ENCODE measurements at places on chromosomes 2 and 18.

DNA sequence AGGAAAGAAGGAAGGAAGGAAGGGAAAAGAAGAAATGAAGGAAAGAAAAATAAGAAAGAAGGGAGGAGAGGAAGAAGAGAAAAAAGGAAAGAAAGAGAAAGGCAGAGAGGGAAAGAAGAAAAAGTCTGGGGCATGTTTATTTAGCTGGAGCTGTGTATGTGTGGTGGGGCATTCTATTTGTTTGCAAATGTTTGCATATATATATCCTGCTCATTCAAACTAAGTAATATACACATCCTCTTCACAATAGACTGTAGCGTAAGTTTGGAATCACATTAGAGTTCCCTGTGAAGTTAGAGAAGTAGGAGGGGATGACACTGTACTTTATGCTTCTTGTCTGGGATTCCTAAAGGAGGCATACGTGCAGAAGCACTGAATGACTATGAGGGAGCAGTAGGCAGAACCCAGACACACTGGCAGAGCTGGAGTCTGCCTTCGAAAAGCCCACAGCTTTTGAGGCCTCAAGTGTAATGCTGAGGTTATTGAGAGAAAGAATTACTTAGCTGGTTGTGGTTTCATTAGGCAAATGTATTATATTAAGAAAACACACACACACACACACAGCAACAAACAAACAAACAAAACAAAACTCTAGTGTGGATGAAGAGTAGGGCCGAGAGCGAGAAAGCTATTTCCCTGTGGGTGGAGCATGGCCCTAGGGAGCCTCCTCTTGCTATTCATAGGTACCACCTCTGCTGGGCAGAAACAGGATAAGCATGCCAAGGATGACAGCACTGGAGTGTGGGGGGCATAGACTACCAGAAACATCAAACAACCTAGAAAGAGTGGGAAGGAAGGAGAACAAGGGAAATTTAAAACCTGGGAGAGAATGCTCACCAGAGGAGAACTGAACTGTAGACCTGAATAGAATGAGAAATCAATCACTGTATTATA lies 905.1 kb upstream of the NXPH2 start:
- no peak for DNase-seq

- no peak for DNase-seq
These were observed 36.5 kb downstream of the HS1BP3 start for GRCh38 chr2:20614201-20615067.

DNA sequence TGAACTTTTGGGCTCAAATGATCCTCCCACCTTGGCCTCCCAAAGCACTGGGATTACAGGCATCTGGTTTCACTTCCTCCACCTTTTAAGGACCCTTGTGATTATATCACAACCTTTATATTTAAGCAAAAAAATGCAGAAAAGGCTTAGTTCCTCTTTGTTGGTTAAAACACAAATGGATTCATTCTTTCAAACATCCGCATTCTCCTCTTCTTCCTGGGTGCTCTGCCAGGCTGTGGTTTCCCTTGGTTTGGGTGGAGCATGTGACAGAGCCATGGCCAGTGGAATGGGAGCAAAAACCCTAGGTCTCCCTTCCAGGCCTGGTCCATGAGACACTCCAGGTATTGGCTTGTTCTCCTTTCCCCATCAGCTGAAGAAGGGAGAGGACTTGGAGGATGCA lies 9.9 kb upstream of the SLC66A3 start:
- DNase-seq, result no peak

GRCh38 chr2:239830121-239831000 lies 194.8 kb downstream of the NDUFA10 start:
- no peak for DNase-seq

- no peak for DNase-seq
These were observed 6.3 kb upstream of the TRAF3IP1 start for GRCh38 chr2:238313991-238314350.

- DNase-seq, result peak; percentile 61
These were observed 552.3 kb downstream of the KCNJ3 start for GRCh38 chr2:155250800-155251199.

DNA sequence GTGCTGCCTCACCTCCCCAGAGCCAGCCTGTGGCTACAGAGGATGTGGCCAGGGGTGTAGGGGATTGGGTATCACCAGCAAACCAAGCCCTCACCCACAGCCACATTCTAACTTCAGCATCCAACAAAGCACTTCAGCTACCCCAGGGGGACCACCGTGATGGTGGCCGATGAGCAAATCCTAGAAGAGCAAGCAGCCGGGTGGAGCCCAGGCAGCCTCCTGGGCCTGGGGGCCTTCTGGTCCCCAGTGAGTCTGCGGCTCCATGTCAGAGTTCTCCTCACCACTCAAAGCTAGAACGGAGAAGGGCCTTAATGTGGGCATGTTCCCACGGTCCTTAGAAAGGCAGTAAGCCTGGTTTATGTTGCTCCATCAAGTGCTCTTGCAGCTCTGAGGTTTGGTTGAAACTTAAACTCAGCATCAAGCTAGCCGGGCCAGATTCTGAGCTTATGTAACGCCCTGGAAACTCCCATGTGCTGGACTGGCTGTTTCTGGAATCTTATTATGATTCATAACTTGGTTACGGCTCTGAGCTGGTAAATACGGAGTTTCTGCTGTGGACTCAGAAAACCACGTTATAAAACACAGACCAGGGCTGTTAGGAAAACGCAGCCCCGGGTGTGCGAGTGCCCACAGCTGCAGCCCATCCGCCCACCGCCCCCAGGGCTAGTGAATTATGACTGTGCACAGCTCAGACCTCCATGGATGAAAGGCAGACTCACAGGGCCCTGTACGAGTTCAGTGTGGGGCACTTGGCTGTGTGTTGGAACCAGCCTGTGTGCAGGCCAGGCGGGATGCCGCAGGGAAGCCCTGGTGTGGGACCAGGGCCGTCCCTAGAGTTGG lies 99.8 kb downstream of the SEPTIN10 start:
- DNase-seq, result no peak

DNA sequence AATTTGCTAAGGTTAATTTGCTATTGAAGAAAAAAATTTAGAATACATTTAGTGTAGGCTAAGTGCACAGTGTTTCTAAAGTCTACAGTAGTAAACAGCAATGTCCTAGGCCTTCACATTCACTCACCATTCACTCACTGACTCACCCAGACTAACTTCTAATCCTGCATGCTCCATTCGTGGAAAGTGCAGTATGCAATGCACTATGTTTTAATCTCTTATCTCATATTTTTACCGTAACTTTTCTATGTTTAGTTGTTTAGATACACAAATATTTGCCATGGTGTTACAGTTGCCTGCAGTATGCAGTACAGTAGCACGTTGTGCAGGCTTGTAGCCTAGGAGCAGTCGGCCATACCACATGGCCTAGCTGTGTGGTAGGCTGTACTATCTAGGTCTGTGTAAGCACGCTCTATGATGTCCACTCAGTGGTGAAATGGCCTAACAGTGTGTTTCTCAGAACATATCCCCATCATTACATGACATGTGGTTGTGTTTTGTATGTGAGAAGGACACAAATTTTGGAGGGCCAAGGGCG lies 18.1 kb upstream of the RFX8 start:
- DNase-seq, result no peak

DNA sequence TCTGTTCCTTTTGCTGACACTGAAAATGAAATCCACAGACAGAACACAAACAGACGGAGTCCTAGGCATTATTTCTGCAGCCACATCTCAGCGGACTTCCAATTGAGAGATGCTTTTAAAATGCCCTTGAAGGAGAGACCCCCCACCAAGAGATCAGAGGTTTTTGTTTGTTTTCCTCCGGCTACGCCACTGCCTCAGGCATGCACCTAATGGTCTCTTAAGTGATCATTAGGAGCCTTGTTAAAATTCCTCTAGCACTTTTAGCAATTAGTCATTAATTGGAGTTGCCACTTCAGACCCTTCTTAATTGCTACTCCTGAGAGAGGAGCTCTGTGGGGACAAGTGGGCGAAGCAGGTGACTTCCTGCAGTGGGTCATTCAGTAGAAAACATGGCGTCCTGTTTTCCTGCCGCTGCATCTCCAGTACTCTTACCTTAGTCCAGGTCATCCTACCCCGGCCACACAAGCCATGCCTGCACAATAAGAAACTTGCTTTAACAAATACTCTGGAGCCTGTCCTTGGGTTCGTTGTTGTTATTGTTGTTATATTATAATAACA lies 257.7 kb upstream of the CHAC2 start:
- DNase-seq, result no peak

- no peak for DNase-seq
These were observed 98.1 kb upstream of the CERS6 start for GRCh38 chr2:168357797-168358472.

DNA sequence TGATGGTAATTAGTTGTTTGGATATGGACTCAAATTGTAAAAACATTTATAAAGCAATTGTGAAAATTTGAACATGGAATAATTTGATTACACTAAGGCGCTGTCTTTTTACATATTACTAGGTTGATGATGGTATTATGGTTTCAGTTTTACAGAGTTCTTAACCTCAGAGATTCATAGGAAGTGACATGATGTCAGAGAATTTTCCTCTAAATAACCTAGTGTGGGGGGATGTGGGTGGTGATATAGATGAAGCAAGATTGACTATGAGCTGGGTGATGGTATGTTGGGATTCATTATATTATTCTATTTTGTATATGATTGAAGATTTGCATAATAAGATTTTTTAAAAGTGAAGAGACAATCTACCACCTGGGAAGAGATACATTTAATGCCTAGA lies 45.9 kb upstream of the ATP5MC3 start:
- no peak for DNase-seq

GRCh38 chr2:43131051-43131889 lies 95.1 kb downstream of the ZFP36L2 start:
- DNase-seq, result peak; percentile 63

DNA sequence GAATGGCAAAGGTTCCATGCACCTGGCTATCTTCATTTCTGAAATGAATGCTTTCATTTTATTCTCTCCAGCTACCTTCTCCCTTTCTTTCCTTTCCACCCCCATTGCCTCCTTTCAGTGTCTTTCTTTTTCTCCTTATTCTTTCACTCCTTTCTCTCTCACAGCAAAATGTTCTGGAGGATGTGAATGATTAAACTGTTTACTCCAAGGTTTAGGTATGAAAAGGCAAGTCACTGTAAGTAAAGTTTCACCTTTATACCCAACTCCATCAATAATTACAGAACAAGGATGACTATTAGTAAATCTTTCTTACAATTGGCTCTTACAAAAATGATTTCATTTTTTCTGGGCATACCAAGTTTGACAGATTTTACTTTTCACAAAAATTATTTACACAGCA lies 4.3 kb downstream of the PAX8 start:
- no peak for DNase-seq

GRCh38 chr2:134173338-134174016 lies 80.4 kb upstream of the MGAT5 start:
- no peak for DNase-seq

DNA sequence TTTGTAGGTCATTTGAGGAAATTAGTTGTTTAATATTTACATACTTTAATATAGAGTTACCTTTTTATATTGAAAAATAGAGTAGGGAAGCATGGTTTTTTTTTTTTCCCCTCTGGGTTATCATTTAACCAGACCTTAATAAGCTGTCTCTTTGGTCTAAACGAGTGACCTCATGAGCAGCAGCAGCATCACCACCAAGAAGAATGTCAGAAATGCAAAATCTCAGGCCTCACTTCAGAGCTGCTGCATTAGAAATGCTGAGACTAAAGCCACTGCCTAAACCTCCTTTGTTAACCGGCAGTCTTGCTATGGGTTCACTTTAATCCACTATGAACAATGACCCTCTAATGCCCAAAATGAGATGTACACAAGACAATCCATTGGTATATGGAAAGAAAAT lies 733.7 kb upstream of the FAM98A start:
- DNase-seq, result no peak

- no peak for DNase-seq
These were observed 86.4 kb upstream of the HK2 start for GRCh38 chr2:74747411-74748080.

DNA sequence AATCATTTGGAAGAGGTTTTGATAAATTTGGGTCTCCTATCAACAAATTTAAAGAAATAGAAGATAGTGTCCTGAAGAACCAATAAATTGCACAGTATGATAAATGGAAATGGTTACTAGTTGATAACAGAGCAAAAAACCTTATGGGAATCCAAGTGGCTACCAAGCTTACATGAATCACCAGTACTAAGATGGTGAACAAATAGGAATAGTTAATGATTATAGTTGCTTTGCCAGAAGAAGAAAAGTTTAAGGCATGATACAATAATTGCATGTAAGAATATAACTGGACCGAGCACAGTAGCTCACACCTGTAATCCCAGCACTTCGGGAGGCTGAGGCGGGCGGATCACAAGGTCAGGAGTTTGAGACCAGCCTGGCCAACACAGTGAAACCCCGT lies 19.6 kb upstream of the INO80D start:
- no peak for DNase-seq

DNA sequence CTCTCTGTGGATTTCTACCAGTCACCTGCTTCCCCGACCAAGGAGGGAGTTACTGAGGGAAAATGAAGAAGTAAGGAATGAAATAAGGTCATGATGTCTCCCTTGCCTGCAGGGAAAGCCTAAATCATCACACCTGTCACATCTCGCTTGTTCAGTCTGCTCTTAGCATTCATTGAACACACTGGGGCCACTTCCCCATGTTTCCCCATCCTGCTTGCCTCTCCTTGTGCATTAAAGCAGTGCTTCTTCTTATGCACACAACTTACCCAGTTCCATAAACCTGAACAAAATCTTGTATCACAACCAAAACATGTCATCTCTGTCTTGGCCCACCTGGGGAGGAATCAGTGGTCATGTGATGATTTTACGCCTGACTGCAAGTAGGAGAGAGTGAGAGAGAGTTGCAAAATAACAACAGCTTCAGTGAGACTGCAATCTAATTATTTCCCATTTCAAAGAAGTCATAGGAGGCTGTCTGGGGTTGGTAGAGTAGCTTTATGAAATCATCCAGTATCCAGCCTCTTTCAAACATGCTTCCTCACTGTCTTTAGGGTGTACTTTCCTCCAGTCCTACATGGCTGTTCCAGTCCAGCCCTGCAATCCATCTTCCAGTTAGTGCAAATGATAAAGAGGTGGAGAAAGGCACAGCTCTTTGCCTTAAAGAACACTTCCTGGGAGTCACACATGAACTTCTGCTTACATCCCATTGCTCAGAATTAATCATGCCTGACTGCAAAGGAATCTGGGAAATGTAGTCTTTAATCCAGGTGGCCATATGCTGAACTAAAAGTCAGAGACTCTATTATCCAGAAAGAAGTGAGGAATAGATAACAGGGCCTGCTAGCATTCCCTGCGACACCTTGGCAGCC lies 220.1 kb downstream of the HAUS1 start:
- DNase-seq, result peak; percentile 23

DNA sequence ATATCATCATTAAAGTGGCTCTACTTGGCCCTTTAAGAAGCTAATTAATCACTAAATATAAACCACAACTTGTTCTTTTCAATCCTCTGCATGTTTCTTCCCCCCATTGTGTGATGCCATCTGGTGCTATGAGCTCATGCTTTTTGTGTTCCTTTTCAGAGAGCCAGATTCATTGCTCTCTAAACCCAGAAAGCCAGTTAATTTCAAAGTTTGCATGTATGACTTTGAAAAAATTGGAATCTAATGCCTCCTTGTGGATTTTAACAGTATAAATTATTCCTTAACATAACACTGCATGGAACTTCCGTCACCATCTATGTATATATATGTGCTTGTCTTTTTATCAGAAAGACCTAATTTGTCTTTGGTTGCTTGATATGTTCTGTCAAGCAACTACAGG lies 31.1 kb downstream of the TMEM178A start:
- DNase-seq, result peak; percentile 89
